ENCODE measurements at places on chromosomes 1 and 21. TPM values are rescaled to one million over a fixed set of nuclear protein-coding genes. Genes with fewer than 3 reads are reported as not detected.

- H3K4me3 ChIP-seq, result no peak overlapping the region
- no peak overlapping the region for H3K27ac ChIP-seq
- DNase-seq, result no peak
- H3K36me3 ChIP-seq, result no peaks in the 10 kb centered on the region
Observed at GRCh38 chr1:202656951-202657646, 53.2 kb downstream of the SYT2 start.

- peak overlapping the region; percentile 49 for H3K4me3 ChIP-seq
- no peaks in the 10 kb centered on the region for H3K27me3 ChIP-seq
- no peaks in the 10 kb centered on the region for H3K4me1 ChIP-seq
- DNase-seq, result peak; percentile 95
- no peaks in the 10 kb centered on the region for H3K36me3 ChIP-seq
Observed at GRCh38 chr1:159000625-159001024, 9.1 kb upstream of the IFI16 start.

DNA sequence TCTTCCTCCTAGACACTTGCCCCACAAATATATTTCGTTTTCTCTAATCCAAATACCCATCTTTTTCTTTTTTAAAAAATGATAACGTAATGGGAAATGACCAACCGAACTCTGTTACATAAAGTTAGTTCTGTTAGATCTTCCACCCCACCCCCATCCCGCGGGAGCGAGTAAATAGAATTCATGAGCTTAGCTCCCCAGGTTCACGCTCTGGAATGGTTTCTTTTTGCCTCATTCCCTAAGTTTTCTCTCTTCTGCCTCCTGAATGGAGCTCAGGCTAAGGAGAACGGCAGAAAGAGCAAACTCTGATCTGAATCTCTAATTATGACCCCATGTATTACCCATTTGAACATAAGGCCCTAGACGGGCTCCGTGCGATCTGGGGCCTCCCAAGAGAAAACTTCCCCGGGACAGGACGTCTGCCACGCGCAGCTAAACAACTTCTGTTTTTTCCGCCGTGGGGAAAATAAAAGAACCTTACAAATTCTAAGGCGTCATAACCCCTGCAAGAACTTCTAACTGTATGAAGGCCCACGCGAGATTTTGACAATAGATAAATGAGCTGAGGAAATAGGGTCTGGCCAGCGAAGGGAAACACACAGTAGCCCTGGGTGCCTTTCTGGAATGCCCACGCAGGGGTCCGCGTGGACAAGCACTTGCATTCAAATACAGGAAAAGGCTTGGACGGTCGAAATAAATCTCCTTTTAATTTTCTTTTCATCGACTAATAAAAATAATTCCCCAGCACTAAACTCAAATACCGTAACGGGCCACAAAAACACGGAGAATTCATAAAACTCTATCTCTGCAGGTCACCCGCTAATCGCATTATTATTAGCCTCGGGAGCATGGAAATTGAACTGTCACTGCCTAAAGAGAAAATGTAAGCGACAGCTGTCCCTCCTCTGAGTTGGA, 2.2 kb downstream of the TBX15 start:
- H3K4me3 ChIP-seq, result no peak overlapping the region
- H3K27me3 ChIP-seq, result peaks cover 95% of the 10 kb centered on the region
- H3K27ac ChIP-seq, result no peak overlapping the region
- H3K36me3 ChIP-seq, result no peaks in the 10 kb centered on the region
- no peaks in the 10 kb centered on the region for H3K4me1 ChIP-seq
- DNase-seq, result no peak

DNA sequence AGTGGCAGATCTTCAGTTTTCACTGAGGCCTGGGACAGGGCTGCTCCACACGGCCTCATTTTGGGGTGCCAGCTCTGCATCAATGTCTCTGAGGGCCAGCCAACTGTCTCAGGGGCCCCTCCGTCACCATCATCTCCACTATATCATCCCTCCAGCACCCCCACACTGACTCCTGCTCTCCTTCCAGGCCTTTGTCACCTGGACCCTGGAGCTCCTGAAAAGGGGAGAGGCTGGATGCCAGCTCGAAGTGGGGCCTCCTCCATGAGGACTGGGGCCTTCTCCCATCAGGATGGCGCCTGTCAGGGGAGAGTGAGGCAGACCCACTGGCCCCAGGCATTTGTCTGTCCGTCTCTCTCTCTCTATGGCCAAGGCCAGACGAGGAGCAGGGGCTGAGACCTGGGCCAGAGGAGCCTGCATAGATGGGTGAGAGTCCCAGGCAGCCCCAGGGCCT, 44.7 kb upstream of the LRP8 start:
- DNase-seq, result peak; percentile 6
- H3K27me3 ChIP-seq, result no peaks in the 10 kb centered on the region
- no peaks in the 10 kb centered on the region for H3K4me1 ChIP-seq
- H3K36me3 ChIP-seq, result no peaks in the 10 kb centered on the region
- no peak overlapping the region for H3K27ac ChIP-seq
- no peak overlapping the region for H3K4me3 ChIP-seq

GRCh38 chr1:44625348-44625747, 48.9 kb downstream of the TMEM53 start:
- no peak for DNase-seq
- no peaks in the 10 kb centered on the region for H3K27me3 ChIP-seq
- no peak overlapping the region for H3K27ac ChIP-seq
- no peak overlapping the region for H3K4me3 ChIP-seq

GRCh38 chr1:7783178-7783711, 846 bp upstream of the PER3 start:
- H3K27me3 ChIP-seq, result no peaks in the 10 kb centered on the region
- H3K4me1 ChIP-seq, result no peaks in the 10 kb centered on the region
- no peaks in the 10 kb centered on the region for H3K36me3 ChIP-seq

- H3K27ac ChIP-seq, result no peak overlapping the region
- H3K27me3 ChIP-seq, result no peaks in the 10 kb centered on the region
- no peaks in the 10 kb centered on the region for H3K36me3 ChIP-seq
- H3K4me1 ChIP-seq, result no peaks in the 10 kb centered on the region
- no peak overlapping the region for H3K4me3 ChIP-seq
- DNase-seq, result no peak
Observed at GRCh38 chr1:43276673-43277072, 6.9 kb downstream of the TMEM125 start.

- no peaks in the 10 kb centered on the region for H3K27me3 ChIP-seq
- H3K27ac ChIP-seq, result no peak overlapping the region
- no peak overlapping the region for H3K4me3 ChIP-seq
- DNase-seq, result no peak
Observed at GRCh38 chr21:42614396-42614795, 39.0 kb upstream of the PDE9A start.

GRCh38 chr1:23664837-23665795, 26.5 kb upstream of the RPL11 start:
- DNase-seq, result no peak

GRCh38 chr1:27521336-27521831, 31.4 kb upstream of the WASF2 start:
- H3K4me3 ChIP-seq, result no peak overlapping the region
- DNase-seq, result no peak
- H3K4me1 ChIP-seq, result peaks cover 5% of the 10 kb centered on the region
- H3K36me3 ChIP-seq, result no peaks in the 10 kb centered on the region
- no peaks in the 10 kb centered on the region for H3K27me3 ChIP-seq
- peak overlapping the region; percentile 33 for H3K27ac ChIP-seq

- no peak for DNase-seq
- H3K4me1 ChIP-seq, result no peaks in the 10 kb centered on the region
- H3K27ac ChIP-seq, result no peak overlapping the region
- no peaks in the 10 kb centered on the region for H3K36me3 ChIP-seq
- no peaks in the 10 kb centered on the region for H3K27me3 ChIP-seq
Observed at GRCh38 chr1:115293899-115294298, 44.1 kb downstream of the NGF start.

DNA sequence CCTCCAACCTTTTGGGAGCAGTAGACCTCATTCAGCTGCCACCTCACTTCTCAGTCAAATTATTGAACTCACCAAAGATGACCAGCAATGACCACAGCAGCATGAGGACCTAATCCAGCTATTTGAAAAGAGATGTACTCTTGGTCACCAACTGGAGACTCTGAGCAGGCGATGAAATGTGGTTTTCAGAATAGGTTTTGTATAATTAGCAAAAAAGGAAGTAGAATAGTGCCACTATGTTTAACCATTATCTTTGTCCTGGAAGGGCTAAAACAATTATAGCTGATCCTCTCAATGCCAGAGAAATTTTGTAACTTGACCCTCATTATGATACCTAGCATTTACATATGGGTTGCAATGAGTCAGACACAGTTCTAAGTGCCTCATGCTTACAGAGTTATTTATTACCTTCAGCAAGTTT, at the start of gene FCRL2:
Gene FCRL2 (minus strand): TSS at position 162 of the 421 bp plus-strand sequence. CDS start 59 bp downstream, at position 103.
- no peaks in the 10 kb centered on the region for H3K27me3 ChIP-seq
- no peak for DNase-seq
- H3K27ac ChIP-seq, result no peak within 1 kb of the TSS
- no peak within 1 kb of the TSS for H3K4me3 ChIP-seq
- no peaks in the 10 kb centered on the region for H3K4me1 ChIP-seq

GRCh38 chr1:203149188-203149840, 21.8 kb downstream of the ADORA1 start:
- H3K27me3 ChIP-seq, result no peaks in the 10 kb centered on the region
- H3K4me1 ChIP-seq, result no peaks in the 10 kb centered on the region
- H3K27ac ChIP-seq, result no peak overlapping the region
- no peak for DNase-seq
- H3K36me3 ChIP-seq, result no peaks in the 10 kb centered on the region
- no peak overlapping the region for H3K4me3 ChIP-seq

Gene FCRL4
- not detected for total RNA-seq

Gene ZBTB37
- 7.7 TPM for total RNA-seq

Gene TPTE
- total RNA-seq, result not detected

Gene FCGR3A
- 2.2 TPM for total RNA-seq

Gene KCTD3
- total RNA-seq, result 92.4 TPM

Gene SPRR2G
- total RNA-seq, result not detected

Gene AMY1A
- not detected for total RNA-seq

Gene PCBP3
- total RNA-seq, result not detected

Gene LIN28A
- not detected for total RNA-seq

Gene KRTAP21-2
- total RNA-seq, result not detected

Gene PLA2G4A
- 14.8 TPM for total RNA-seq

Gene SYTL1
- total RNA-seq, result 1.6 TPM

Gene OR2L3
- 0.15 TPM for total RNA-seq

Measured in uterus (tissue), 4 donors.